Right ventricle myocardium superior (tissue), 1 donor: ENCODE measurements at places on chromosomes 12 and 14. TPM values are rescaled to one million over a fixed set of nuclear protein-coding genes. Genes with fewer than 3 reads are reported as not detected.

DNA sequence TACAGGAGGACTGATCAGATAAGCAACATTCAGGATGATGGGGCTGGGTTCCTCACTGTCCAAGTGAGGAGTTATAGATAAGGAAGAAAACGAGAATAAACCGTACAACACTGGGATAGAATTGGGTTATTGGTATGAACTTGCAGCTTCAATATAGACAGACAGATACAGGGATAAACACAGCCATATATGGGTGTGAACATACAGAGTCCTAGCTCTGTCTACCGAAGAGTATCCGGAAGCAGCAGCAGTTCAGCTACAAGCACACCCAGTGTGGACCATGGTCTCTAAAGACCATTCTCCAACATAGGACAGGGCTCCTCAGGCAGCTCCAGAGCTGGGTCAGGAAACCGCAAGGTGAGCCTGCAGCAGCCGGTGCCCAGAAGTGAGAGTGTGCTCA, 40.8 kb downstream of the CDC42BPB start:
- DNase-seq = no peak

- DNase-seq = no peak
Observed at GRCh38 chr12:2960390-2960956, 1.3 kb downstream of the TEAD4 start.

GRCh38 chr12:65090461-65090860, 30.6 kb downstream of the WIF1 start:
- no peak for DNase-seq

DNA sequence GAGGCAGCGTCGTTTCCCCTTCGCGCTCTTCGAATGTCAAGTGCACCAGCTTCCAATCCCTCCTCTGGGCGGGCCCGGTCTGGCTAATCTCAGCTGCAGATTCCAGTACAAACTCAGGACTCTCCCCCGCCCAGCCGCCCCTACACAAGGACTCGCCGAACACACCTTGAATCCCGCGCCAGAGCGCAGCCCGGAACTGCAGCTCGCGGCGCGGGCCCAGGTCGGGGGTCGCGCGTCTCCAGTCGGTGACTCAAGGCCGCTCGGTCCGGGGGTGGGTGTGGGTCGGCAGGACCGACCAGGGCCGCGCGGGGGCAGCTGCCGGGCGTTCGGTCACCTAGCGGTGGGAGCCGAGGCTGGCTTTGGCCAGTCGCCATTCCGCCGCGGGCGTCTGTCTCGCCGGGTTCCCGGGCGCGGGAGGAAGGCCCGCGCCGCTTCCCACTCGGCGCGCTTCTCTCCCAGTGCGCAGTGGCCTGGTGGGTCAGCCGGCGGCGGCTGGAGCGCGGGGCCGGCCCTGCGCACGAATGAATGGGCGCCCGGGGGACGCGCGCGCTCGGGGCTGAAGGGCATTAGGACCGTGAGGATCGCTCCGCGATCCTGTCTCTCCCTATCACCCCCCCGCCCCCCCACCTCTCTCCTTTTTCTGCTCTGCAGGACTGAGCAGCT, at the start of gene GALNT16:
Gene GALNT16, plus strand, starts transcription at position 632 of the 663 bp plus-strand sequence. CDS start 133 bp downstream, outside the sequence.
- DNase-seq = peak; percentile 65

BCL2L14 gene
- total RNA-seq = not detected

GRCh38 chr14:92729634-92730358, 18.6 kb downstream of the LGMN start:
- DNase-seq = no peak
